CD4-positive, alpha-beta T cell treated with Interleukin-4 for 4 hours (primary cell): ENCODE measurements at places on chromosomes 2 and 18.

DNA sequence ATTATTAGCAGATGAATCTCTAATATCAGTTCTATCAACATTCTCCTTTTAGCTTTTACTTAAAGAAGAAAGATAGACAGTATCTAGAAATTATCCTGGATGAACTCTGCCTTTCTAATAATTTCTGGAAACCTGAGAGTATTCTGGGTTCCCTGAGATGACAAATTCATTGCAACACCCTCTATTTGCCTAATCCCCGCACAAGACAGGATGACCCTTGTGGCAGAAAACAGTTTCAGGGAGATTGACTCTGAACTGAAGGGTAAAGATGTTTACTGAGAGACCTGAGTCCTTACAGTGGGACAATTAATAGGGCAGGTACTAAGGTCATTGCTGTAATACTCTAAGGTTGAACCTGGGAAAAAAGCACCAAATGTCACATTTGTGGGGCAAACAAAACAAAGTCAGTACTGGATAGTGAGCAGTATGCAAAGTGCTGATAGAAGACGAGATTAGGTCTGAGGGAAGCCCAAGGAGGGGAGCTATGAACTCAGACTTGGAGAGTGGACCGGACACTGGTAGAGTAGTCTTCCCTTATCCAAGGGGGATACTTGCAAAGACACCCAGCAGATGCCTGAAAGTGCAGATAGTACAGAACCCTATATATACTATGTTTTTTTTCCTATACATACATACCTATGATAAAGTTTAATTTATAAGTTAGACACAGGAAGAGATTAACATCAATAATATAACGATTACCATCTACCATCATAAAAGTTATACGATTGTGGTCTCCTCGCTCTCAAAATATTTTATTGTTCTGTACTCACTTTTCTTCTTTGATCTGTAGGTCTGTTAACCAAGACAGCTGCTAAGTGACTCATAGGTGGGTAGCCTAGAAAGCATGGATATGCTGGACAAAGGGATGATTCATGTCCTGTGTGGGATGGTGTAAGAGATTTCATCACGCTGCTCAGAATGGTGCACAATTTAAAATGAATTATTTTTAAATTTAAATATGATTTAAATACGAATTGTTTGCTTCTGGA lies 148.3 kb upstream of the KLHL14 start:
- no peak for DNase-seq

GRCh38 chr2:128628996-128629395 lies 310.3 kb upstream of the HS6ST1 start:
- no peak for DNase-seq

GRCh38 chr2:160225722-160226121 lies 25.6 kb upstream of the ITGB6 start:
- no peak for DNase-seq

DNA sequence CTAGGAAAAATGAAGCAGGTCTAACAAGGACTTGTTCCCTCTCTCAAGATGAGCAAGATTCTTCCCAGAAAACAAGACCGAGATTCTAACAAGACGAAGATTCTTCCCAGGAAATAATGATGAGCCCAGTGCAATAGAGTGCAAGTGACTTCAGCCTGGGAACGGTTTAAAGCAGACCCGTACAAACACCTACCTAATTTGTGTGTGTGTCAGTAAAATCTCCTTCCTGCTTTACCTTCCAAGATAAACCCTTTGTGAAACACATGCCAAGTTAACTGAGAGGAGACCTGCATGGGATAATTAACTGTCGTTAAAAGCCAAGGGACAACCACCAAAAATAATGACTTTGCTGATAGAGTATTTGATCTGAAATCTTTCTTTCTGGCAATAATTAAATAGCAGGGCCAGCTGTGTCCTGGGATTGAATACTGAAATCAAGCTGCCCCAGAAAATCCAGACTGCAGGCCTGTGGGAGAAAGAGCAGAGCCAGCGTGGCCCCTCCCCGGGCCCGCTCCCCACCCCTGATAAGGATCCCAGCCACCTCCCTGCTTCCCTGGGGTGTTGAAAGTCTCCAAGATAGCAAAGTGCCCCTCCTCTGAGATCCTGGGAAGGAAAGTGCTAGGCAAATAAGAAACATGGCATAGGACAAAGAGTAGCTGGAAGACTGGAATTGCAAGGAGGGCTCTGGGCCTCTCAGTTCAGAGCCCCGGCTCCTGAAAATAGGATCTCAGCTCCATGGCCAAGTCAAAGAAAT lies 145.5 kb downstream of the CYP26B1 start:
- DNase-seq = no peak

DNA sequence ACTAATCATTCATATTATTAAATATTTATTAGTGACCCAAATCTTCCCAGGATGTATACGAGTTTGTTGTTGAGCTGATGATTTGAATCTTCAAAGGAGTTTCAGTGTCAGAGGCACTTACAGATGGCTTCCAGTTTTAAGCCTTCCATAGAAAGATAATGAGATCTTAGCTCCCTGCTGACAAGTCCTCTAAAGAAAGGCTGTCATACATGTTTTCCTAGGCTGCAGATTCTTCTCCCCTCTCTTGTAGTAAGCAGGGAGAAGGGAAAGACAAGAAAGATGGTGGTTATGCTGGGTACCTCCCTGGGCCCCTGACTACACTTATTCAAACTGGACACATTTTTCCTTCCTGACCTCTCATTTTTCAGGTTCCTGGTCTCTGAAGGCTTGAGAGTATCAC lies 8.1 kb upstream of the GAREM1 start:
- no peak for DNase-seq

DNA sequence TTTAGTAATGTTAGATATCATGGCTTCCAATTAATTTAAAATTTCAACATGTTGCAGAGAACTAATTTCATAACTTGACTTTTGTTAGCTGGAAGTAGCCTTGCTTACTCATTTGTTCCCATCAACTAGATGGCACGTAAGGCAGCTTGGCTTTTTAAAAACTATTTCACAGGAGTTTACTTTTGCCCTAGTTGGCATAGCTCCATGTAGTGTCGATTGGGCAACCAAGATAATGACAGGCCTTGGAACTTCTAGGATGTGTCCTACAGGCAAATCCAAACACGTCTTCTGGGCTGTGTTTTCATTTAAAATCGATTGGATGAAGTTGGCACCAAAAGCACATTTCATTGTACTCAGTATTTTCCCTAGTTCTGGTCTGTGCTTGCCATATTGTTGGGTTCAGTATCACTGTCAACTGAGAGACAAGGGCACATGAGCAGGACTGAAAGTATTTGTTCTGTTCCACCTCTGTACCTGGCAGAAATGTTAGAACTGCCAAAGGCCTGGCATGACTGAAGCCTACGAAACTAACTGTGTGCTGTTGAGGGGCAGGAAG lies 29.4 kb downstream of the HADHB start:
- DNase-seq = no peak

- DNase-seq = no peak
Measured at GRCh38 chr2:109081374-109081773, 47.6 kb upstream of the SH3RF3 start.

DNA sequence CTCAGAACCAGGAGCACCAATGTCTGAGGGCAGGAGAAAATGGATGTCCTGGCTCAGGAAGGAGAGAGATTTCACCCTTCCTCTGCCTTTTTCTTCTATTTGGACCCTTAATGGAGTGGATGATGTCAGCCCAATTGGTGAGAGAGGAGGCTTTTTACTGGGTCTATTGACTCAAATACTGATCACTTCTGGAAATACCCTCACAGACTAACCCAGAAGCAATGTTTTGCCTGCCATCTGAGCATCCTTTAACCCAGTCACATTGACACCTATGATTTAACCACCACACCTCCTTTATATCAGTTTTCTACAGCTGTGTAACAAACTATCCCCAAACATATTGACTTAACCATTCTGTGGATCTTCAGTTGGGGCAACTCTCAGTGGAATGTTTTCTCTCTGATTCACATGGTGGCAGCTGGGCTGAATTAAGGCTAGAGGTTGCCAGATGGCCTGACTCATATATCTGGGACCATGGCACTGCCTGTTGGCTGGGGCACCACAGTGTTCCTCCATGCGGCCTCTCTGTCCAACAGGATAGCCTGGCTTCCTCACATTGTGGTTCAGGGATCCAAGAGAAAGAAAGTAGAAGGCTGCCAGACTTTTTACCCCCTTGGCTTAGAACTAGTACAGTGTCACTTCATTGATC lies 18.2 kb upstream of the MBOAT2 start:
- DNase-seq = no peak

DNA sequence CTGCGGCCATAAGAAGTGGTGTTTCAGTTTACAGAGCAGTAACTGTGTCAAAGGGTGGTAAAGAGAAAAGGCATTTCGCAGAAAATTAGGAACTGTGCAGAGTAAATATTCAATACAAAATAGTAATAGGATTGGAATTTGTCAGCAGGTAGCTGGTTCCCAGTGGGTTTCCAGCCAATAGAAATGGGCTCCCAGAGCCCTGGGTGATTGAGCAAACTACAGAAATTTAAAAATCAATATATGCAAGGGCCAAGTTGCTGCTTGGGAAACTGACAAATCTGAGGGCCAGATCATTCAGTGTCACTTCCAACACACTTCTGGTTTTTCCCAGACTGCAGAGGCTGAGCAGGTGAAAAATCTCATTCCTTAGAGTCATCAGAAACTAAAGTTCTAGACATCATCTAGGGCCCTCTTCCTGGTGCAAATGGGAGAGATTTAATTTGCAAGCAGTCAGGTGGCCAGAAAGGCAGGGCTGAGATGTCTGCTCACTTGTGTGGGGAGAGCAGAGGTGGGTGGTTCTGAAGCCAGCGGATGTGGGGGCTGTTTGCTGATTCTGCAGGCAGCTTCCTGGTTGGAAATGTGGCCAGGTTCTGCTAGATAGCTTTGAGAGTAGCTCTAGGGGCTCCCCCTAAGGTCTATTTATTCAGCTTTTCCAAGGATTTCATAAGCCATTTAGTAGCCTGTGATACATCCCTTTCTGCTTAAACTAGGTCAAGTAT lies 182.4 kb downstream of the NCK2 start:
- peak; percentile 54 for DNase-seq

GRCh38 chr2:238722181-238722580 lies 125.7 kb upstream of the TWIST2 start:
- DNase-seq = no peak

- no peak for DNase-seq
Measured at GRCh38 chr18:63578357-63578958, 8.7 kb upstream of the SERPINB13 start.

DNA sequence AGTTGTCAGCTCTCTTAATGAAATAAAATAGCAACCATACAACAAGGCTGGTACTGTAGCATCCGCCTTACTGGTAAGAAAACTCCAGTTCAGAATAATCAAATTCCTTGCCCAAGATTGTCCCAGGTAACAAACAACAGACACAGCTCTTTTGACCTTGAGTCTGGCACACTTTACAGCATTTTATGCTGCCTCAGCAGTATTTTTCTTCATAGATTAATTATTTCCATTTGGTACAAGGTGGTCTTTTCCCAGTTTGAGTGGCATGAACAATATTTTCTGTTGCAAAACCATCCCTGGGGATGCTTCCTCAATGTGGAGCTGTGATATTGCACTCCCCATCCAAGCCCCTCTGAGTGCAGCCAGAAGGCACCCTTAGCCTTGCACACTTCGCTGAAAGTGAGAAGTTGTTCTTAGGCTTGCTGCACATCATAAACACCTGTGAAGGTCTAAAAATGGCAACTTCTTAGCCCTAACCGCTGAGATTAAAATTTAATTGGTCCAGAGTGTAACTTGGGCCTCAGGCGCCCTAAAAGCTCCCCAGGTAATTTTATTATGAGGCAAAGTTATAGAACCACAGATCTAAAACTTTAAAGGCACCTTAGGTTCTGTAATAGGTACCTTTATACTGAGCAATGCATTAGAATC lies 523.3 kb downstream of the CMPK2 start:
- no peak for DNase-seq

DNA sequence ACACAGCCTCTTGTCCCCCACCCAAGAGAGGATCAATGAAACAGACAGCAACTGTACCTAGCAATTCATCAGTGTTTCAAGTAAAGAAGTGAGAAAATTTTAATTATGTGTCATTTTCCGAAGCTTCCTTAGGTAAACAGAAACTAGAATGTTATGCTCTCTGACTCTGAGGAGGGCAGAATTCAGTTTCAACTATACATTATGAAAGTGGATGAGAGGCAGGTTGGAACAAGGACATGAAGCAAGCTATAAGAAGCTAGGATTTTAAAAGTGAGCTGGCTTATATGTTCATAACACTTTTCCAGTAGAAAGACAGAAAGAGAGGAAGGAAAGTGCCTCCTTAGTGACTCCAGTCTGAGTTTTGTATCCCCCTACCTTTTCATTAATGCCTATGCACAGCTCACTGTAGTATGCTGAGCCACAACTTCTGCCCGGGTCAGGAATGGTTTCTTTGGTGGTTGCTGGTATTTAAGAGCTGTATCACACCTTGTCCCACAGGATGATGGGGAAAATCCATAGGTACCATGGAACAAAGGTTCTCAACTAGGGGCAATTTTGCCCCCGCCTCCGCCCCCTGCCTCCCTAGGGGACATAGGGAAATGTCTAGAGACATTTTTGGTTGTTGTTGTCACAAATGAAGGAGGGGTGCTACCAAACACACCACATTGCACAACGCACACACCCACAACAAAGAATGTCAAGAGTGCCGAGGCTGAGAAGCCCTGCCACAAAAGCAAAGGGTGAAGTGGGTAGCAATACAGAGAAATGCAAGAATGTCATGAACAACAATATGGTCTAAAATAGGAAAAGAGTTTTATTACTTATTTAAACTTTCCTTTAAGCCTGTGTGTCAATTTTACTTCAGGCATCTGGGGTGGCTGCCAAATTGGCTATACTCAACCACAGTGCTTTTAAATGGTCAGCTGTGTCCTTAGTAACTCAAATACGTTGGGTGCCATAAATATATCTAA lies 161.0 kb upstream of the ZFP36L2 start:
- no peak for DNase-seq

DNA sequence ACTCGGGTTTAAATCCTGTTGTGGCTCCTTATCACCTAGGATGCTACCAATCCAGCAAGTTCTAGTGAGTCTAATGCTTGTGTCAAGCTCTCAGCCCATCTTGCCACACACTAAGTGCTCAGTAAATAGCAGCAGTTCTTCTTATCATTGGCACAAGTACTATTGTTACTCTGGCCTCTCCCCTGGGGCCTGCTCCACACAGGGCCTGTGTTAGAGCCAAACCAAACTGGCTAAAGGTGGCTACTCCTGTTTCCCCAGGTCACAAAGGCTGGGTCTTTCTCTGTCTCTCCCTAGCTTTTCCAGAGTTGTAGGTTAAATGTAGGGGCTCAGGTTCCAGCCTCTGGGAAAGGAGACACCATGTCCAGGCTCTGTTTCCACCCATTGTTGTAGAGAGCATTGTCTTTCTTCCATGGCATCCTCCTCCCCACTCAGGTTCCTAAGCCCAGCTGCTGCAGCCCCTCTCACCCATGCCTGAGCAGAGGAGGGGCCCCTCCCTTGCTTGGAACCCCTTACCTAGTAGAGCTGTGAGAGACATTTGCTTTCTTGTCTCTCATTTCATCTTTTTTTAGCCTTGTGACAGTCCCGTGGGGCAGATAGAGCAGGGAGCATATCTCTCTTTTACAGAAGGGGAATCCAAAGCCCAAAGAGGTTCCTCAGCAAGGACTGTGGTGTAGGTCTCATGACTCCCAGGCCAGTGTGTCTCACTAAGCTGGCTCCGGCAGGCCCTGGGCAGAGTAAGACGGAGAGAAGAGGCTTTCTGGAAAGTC lies 56.4 kb upstream of the OTOF start:
- DNase-seq = no peak

GRCh38 chr2:1791006-1791605 lies 46.8 kb upstream of the PXDN start:
- DNase-seq = no peak

GRCh38 chr2:134410831-134411231 lies 157.0 kb downstream of the MGAT5 start:
- no peak for DNase-seq

- no peak for DNase-seq
Measured at GRCh38 chr2:70472221-70472890, 81.3 kb downstream of the TGFA start.
